Activated effector memory CD4-positive, alpha-beta T cell treated with anti-CD3 and anti-CD28 coated beads, Interleukin-2, amount 50 U/mL, for 16 hours (primary cell): ENCODE measurements at places on chromosomes 1 and 21.

GRCh38 chr1:241447031-241447644 lies 72.4 kb downstream of the FH start:
- no peak for DNase-seq

DNA sequence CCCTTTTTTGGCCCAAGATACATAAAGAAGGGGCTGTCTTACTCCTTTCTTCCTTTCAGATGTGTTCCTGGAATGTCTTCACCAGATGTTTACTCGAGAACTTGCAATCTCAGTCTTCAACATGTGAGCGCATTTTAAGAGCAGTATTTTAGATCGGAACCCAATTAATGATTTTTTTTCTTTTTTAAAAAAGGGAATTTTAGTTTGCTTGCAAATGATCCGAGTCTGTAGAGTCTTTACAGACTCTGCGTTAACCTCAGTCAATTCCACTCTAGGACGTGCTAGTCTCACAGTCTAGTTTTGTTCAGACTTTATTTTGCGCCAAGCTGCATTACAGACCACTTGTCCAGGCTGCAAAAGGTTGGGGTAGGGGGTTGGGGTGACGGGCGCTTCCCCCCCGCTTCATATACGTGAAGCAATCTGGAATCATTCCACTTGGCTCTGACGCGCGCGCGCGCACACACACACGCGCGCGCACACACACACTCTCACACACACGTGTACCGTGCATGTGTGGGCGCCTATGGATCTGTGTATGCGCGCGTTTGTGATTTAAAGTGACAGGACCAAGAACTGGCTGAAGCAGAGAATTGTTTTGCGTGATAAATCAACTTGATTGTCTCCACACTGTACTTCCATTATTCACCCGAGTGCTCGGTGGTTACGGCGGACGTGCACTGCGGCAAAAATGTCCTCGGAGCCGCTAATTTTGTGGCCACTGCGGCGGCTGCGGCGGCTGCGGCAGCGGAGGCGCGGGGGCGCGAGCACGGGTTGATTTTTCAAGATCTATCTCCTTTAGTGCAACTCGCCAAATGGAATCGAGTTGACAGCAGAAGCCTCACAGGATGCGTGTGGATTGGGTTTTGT lies 25.6 kb upstream of the NFIA start:
- DNase-seq, result peak; percentile 70

GRCh38 chr1:65965112-65965996 lies 172.7 kb downstream of the PDE4B start:
- DNase-seq, result no peak

DNA sequence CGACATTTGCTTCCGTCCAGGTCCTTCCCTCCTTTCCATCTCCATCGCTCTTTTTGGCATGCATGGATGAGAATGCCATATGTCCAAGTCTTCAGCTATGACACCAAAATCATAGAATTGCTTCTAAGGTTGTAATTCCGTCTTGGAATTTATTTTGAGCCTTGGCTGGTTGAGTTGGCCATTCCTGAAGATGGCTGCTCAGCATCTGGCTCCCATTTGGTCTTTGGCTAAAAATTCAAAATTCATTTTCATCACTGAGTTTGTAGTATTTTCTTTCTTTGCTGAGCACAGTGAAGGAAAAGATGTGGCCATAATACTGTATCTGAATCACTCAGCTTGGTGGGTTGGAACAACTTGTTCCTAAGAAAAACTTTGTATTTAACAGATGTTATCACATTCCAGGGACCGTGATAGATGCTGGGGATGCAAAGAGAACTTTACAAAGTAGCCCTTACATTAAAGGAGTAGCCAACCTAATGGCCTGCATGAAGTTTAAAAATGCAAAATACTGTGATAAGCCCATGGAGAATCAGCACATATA lies 15.6 kb downstream of the JUN start:
- DNase-seq, result no peak

DNA sequence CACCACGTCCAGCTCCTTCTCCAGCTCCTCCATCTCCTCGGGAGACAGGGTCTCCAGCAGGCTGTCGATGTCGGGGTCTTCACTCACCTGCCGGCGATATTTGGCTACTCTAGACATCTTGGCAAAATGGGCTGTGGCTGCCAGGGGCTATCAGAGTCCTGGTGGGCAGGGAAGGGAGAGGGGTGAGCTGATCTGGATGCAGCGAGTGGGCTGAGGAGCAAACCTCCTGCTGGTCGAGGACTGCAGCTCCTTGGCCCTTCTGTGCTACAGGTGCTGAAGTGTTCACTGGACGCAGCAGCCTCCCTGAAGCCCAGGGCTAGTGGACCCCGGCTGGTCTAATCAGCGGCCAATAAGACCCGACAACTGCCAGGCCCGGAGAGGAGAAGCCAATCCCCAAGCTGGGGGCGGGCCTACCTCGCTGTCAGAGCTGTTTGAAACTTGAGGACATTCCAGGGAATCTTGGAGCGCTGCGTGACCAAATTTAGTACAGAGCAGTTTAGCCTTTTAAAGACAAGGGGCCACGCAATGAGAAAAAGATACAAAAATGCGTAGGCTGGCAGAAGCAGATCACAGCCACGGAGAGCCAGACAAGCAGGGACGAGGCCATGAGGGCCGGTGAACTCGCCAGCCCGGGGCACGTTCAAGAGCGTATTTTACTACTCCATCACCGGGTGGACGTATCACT lies at the start of gene LMOD1:
TSS of gene LMOD1 (minus strand) at position 325 of the 685 bp plus-strand sequence. CDS start at position 117, 208 bp downstream.
- no peak for DNase-seq

DNA sequence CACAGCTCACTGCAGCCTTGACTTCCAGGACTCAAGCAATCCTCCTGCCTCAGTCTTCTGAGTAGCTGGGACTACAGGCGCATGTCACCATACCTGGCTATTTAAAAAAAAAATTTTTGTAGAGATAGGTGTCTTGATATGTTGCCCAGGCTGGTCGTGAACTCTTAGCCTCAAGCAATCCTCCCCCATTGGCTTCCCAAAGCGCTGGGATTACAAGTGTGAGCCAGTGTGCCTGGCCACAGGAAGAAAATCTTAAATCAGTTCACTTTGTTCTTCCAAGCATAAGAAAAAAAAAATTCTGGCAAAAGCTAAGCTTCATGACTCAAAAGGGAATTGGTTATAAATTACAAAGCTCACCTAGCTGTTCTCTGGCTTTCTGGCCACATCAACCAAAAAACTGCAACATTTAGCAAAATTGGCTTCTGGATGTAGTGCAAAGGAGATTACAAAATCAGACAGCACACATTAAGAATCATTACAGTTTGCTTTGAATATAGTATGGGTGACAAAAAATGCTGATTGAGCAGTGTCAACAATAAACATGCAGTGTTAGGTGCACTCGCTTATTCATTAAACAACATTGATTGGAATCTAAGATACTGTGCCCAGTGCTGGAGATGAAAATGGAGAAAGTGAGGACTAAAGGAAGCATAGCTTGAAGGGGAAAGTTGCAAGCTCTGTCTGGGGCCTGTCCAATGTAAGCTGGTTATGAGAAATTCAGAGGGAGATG lies 76.7 kb downstream of the KCTD3 start:
- no peak for DNase-seq

GRCh38 chr1:208557046-208557722 lies 313.0 kb upstream of the PLXNA2 start:
- no peak for DNase-seq

GRCh38 chr1:205241366-205242030 lies 13.8 kb downstream of the TMCC2 start:
- peak; percentile 44 for DNase-seq

GRCh38 chr1:180486092-180486491 lies 16.3 kb downstream of the ACBD6 start:
- no peak for DNase-seq
